ENCODE measurements at places on chromosomes 7 and 10.

GRCh38 chr7:47188136-47188535 is 393.8 kb downstream of the TNS3 start:
- no peaks in the 10 kb centered on the region for H3K27me3 ChIP-seq
- no peak overlapping the region for H3K4me3 ChIP-seq
- no peaks in the 10 kb centered on the region for H3K4me1 ChIP-seq
- no peak overlapping the region for H3K27ac ChIP-seq
- no peak for DNase-seq

- no peak overlapping the region for H3K27ac ChIP-seq
- H3K4me3 ChIP-seq, result no peak overlapping the region
- DNase-seq, result no peak
- H3K36me3 ChIP-seq, result no peaks in the 10 kb centered on the region
Observed at GRCh38 chr7:143042159-143042789, 9.9 kb upstream of the OR6V1 start.

GRCh38 chr10:59175538-59176240 is 754 bp upstream of the PHYHIPL start:
- H3K27ac ChIP-seq, result no peak overlapping the region
- H3K4me3 ChIP-seq, result no peak overlapping the region
- peaks cover 2% of the 10 kb centered on the region for H3K4me1 ChIP-seq
- H3K36me3 ChIP-seq, result no peaks in the 10 kb centered on the region
- H3K27me3 ChIP-seq, result peaks cover 17% of the 10 kb centered on the region
- DNase-seq, result no peak

DNA sequence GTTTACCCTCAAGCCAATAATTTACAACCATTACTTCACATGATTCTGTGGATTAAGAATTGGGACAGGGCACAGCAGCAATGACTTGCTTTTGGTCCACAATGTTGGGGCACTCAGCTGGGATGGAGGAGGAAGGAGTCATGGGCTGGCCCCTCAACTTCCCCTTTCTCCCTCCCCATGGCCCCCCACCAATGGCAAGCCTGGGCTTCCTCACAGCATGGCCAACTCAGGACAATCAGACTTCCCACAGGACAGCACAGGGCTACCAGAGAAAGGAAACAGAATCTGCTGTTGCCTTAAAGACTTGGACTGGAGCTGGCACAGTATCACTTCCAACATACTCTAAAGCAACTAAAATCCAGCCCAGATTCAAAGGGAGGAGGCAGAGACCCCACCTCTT is 160.7 kb downstream of the PTPN20 start:
- H3K27me3 ChIP-seq, result peaks cover 20% of the 10 kb centered on the region
- no peak overlapping the region for H3K27ac ChIP-seq
- no peaks in the 10 kb centered on the region for H3K36me3 ChIP-seq
- no peak overlapping the region for H3K4me3 ChIP-seq
- H3K4me1 ChIP-seq, result peaks cover 3% of the 10 kb centered on the region

GRCh38 chr7:14995774-14996173 is 93.2 kb upstream of the DGKB start:
- DNase-seq, result no peak
- H3K36me3 ChIP-seq, result no peaks in the 10 kb centered on the region
- no peaks in the 10 kb centered on the region for H3K27me3 ChIP-seq
- no peak overlapping the region for H3K27ac ChIP-seq

DNA sequence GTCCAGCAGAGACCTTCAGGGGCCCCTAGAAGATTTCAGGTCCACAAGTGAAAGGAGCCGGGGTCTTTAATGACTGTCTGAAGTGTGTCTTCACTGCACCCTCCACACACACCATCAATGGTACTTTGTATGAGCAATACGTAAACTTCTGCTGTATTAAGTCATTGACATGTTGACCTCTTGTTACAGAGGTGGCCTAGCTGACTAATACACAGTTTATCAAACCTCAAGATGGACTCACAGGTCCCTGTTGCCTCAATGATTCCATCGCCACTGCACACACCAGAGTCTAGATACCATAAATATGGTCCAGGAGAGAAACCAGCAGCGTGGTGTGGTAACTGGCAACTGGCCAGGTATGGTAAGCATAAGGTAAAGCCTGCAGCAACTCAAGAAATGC is 19.5 kb downstream of the KCNMA1 start:
- no peak overlapping the region for H3K4me3 ChIP-seq
- H3K27me3 ChIP-seq, result peaks cover 2% of the 10 kb centered on the region
- peaks cover 4% of the 10 kb centered on the region for H3K4me1 ChIP-seq
- H3K27ac ChIP-seq, result no peak overlapping the region

DNA sequence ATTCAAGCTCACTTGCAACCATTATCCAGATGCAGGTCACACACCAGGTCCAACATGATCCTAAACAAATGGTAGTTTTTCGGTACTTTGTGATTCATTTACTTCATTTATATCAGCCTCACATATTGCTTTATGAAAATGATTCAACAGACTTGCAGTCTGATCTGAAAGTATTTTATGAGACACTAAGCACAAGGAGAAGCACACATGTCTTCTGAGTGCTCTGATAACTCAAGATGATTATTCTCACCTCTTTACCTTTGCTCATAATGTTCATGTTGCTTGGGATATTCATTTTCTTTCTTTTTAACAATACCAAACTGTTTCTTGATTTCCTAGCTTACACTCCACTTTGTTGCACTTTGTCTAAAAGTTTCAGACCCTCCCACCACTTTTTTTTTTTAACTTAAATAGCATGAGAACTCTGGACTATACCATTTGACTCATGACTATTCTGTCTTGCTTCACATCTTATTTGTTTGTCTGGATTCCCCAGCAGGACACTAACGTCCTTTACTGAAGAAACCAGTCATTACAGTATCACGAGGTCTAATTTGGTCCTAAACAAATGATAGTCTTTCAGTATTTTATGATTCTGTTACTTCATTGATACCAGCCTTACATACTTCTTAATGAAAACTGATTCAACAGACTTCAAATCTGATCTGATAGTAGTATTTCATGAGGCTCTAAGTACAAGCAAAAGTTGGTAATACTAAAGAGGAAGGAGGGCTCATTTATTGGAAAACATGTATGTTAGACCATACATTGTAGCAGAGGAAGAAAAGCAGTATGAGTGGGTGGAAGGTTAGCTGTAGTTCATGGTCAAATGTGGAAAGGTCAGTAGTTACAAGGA is 171.8 kb upstream of the AHR start:
- H3K4me3 ChIP-seq, result no peak overlapping the region
- peaks cover 44% of the 10 kb centered on the region for H3K4me1 ChIP-seq
- peaks cover 6% of the 10 kb centered on the region for H3K36me3 ChIP-seq
- peak overlapping the region; percentile 6 for H3K27ac ChIP-seq
- no peak for DNase-seq
- H3K27me3 ChIP-seq, result no peaks in the 10 kb centered on the region

- no peak overlapping the region for H3K4me3 ChIP-seq
- no peaks in the 10 kb centered on the region for H3K4me1 ChIP-seq
- DNase-seq, result no peak
- no peak overlapping the region for H3K27ac ChIP-seq
- no peaks in the 10 kb centered on the region for H3K36me3 ChIP-seq
Observed at GRCh38 chr10:10818082-10818481, 199.6 kb upstream of the CELF2 start.

- no peak for DNase-seq
- no peak overlapping the region for H3K4me3 ChIP-seq
- H3K27ac ChIP-seq, result no peak overlapping the region
- peaks cover 14% of the 10 kb centered on the region for H3K27me3 ChIP-seq
- H3K36me3 ChIP-seq, result no peaks in the 10 kb centered on the region
- H3K4me1 ChIP-seq, result no peaks in the 10 kb centered on the region
Observed at GRCh38 chr10:115063701-115064658, 29.2 kb upstream of the ATRNL1 start.

GRCh38 chr10:51176976-51177695 is 102.8 kb downstream of the PRKG1 start:
- H3K36me3 ChIP-seq, result no peaks in the 10 kb centered on the region
- H3K27ac ChIP-seq, result no peak overlapping the region
- DNase-seq, result no peak
- H3K4me3 ChIP-seq, result no peak overlapping the region

Measured in T-helper 2 cell treated with Interferon-gamma antibody and Interleukin-4, amounts not matched to agents 5 μg/mL and 100 μg/mL, for 36 hours (primary cell).